ENCODE measurements at places on chromosomes 13 and 19.

GRCh38 chr13:102035969-102036368 is 365.9 kb downstream of the FGF14 start:
- no peak for DNase-seq

DNA sequence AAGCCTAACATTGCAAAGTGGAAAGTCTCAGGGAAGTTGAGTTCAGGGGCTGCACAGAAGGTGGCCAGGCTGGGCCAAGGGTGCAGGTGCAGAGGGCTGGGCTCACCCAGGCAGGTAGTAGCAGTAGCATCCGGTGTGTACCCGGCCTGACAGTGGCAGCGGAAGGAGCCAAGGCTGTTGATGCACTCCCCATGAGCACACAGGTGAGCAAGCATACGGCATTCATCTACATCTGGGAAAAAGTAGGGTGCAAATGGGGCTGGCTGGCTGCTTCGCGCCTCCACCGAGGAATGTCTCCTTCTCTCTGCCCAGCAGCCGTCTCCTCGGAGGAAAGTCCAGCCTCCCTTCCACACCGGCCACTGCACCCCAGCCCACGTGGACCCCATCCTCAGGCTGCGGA is 30.6 kb downstream of the CCL25 start:
- DNase-seq, result no peak

DNA sequence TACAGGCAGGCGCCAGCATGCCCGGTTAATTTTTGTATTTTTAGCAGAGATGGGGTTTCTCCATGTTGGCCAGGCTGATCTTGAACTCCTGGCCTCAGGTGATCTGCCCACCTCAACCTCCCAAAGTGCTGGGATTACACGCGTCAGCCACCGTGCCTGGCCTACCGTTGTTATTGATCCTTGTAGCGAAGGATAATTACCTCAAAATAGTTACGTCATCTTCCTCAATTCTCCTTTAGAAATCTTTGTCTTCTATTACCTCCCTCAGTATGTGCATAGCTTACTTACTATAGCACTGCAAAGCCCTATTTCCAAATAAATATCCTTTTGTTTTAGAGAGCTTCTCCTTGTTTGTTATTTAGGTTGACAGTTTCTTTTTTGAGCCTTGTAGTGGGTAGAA is 9.4 kb upstream of the TLE6 start:
- no peak for DNase-seq

DNA sequence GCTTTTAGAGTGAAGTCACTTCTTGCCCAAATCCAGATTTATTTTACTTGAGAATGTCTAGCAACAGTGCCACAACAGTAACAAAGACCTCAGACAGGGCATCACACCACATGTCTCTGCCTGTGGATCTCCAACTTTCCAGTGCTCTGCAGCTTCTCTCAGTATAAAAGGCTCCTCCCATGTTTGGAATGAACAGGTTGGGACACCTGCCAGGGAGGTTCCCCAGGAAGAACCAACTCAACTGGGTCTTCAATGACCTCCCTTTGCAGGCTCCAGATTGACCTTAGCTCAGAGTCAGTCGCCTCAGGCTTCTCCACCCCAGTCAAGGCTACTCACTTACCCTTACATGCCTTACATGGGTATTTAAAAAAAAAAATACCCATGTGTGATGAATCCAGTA is 3.4 kb downstream of the ZNF823 start:
- DNase-seq, result no peak

DNA sequence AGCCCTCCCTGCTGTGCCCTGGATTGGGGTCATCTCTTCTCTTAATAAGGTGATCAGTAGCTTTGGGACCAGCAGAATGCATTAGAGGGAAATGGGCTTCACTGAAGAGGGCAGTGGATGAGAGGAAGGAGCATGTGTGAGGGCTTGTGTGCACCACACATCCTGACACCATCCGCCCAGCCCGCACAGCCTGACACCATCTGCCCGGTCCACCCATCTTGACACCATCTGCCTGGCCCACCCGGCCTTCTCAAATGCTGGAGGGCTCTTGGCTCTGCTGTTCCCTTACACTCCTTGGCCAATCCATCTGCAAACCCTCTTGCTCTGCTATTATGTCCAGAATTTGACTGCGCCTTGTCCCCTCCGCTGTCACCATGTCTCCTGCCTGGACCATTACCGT is 41.8 kb downstream of the BICRA start:
- no peak for DNase-seq

DNA sequence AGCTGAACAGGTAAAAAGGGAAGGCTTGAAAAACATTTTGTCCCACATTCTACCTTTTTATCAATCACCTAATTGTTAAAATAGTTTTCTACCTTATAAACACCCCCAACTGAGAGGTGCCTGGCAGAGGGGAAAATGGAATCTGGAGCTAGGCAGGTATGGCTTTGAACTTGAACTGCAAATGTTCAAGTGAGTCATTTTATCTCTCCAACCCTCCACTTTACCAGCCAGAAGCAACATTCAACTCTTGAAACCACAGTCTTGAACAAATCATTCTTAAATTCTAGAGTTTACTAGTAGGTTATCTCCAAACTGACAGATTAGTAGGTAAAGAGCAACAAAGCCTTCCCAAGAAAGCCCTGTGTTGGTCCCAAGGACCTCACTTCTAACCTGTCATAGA is 116.9 kb downstream of the ABCC4 start:
- no peak for DNase-seq

DNA sequence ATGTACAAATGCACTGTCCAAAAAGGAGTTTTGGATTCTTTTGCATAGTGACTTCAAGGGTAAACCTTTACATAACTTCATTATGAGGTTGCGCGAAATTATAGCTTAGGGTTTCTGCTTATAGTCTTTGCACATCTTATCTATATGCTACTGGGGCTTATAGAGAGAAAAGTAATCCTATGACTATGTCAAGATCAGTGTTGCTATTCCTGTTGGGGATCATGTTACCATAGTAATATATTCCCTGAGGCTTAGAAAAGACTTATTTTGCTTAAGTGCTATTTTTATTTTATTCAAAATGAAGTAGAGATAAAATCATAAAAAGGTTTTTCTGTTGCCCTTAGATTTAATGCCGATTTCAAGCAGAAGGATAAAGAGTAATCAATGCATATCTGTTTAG is 14.7 kb upstream of the POSTN start:
- no peak for DNase-seq

GRCh38 chr19:11881151-11881800 is 6.3 kb upstream of the ZNF69 start:
- peak; percentile 22 for DNase-seq

DNA sequence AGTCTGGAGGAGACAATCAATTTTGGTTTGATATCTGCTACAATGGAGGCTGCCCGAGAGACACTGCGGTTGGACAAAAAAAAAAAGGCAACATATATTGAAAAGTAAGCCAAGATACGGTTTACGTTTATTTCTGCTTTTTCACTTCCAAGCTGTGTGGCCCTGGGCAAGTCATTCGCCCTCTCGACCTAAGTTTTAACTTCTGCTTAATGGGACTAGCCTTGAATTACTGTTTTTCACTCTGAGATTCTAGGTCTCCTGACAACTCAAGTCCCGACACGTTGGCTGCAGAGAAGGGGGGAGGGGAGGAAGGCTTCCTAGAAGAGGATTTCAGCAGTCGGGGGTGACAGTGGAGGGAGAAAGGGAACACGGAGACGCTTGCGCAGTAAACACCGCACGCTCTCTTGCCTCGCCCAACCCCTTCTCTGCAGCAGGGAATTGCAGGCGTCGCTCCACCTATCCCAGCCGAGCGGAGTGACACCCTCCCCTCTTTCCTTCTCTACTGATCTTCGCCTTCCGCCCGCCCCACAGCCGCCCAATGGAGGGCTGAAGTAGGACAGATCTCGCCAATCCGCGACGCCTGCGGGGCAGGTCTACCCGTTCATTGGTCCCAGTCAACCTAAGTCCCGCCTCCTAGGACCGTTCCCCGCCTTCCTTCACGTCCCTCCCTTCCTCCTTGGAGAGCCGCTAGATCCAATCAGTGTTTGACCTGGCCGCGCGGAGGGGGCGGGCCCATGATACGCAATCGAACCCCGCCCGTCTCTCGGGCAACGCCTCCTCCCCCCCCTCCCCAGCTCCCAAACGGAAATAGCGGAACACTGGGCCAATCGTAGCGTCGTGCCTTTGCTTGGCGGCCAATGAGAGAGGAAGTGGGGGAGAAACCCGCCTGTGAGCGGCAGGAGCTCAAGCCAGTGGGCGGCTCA is 533 bp upstream of the AP2A1 start:
- DNase-seq, result peak; percentile 99

- no peak for DNase-seq
Measured at GRCh38 chr13:30863796-30864195, 42.3 kb upstream of the MEDAG start.

- DNase-seq, result no peak
Measured at GRCh38 chr13:97043302-97043701, 49.0 kb upstream of the OXGR1 start.

DNA sequence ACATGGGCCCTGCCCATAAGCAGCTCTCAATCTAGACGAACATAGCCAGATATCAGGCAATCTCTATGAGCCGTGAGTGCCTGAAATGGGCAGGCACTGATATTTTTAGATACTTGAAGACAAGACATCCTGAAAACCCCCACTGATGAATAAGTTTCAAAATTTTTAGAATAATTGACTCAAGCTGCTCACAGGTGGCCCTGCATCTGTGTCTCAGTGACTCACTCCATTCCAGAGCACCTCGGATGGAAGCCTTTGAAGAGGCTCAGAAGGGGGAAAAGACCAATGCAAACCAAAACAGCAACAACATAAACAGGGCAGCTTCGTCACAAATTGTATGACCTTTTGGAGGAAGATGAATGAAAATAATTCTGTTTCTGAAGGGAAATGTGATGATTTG is 42.8 kb upstream of the SLC46A3 start:
- DNase-seq, result no peak

DNA sequence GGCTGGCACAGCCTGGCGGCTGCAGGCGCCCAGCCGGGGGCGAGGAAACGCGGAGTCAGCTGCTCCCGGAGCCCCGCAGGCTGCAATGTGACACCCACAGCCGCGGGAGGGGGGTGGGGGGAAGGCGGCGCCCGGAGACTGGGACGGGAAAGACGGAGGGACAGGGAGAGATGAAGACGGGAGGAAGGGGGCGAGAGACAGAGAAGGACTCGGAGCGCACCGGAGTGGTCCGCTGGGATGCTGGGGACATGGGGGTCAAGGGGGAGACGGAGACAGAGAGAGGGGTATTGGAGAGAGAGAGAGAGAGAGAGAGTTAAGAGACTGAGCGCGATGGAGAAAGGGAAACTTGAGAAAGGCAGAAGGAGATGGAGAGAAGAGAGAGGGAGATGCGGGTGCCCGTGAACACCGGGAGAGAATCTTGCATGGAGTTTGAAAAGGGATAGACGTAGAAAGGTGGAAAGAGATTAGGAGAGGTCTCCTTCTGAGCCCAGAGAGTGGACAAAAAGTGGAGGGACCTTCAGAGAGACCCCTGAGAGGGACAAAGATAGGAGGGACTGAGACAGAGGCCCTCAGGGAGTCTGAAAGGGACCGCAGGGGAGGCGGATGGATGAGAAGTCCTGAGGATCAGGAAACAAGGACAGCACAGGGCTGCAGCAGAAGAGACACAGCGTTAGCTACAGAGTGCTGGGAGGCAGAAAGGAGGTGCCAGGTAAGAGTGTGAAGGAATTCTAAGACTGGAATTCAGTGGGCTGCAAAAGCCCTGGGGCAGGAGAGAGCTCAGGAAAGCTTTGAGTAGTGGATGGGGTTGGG is 1.0 kb downstream of the SCN1B start:
- DNase-seq, result no peak

- DNase-seq, result no peak
Measured at GRCh38 chr19:23673132-23673531, 13.9 kb downstream of the ZNF675 start.

DNA sequence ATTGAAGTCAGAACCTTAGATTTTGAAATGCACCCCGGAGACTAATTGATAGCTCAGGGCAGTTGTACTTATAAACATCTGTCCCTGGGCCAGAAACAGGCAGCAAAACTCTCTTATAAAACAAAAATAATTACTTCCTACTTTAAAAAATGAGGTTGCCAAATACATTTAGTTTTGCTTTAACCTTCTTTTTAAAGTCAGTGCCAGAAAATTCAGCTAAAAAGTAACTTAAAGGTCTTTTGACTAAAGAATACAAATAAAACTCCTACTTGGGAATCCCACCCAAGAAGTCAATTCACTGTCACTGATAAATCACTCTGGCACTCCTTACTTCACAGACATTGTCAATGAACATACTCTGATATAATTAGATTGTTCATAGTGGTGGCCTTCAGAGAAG is 60.7 kb downstream of the DOCK9 start:
- DNase-seq, result no peak

- no peak for DNase-seq
Measured at GRCh38 chr19:38360839-38361631, 13.3 kb upstream of the PSMD8 start.

GRCh38 chr19:46821512-46822409 is 28.9 kb downstream of the AP2S1 start:
- peak; percentile 36 for DNase-seq

DNA sequence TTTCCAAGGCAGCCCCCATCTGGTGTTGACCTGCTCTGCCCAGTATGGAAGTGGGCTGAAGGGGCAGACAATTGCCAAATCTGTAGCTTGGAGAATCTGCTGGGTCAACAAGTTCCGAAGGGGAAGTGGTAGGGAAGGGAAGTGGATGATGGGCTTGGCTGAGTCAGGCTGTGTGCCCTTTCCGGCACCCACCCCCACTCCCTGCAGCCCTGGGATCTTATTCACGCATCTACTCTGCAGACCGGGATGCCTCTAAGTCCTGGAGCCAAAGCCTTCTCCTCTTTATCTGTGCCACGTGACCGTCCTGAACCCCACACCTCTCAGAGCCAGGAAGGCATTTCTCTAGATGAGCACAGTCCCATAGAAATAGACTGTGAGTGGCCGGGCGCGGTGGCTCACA is 7.5 kb upstream of the C5AR2 start:
- DNase-seq, result no peak

- no peak for DNase-seq
Measured at GRCh38 chr19:8877854-8878705, 45.9 kb downstream of the MBD3L1 start.

DNA sequence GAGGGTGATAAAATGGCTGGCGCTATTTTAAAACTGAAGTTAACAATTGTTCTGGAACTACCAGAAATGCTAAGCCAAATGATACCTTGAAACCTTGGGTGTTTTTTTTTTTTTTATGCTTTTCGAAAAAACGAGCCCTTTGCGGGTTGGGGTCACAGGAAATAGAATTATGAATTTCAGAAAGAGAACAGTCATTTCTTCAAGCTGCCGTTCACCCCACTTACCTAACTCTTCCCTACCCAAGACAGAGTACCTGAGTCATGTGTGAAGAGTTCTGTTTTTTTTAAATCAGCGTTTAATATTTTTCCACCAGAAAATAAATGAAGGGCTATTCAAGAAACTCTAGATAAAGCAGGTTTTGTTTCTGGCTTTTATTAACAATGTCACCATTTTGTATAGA is 35.3 kb downstream of the KLF2 start:
- DNase-seq, result no peak

DNA sequence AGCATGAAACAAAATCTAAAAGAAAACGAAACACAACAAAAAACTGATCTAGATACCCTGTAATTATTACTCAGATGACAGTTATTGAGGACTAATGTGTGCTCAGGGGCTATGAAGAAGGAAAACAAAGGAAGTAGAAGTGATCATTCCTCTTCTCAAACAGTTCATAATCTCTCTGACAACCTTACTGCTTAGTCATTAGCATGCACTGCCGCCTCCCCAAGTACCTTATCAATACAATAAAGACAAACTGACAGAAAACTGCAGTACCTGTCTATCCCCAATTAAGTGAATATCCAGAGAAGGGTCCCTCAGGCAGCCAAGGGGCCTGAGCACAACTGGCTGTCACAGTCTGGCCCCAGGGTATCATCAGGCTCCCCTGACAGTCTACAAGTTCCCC is 22.0 kb upstream of the POU4F1 start:
- DNase-seq, result no peak

GRCh38 chr13:97696921-97697320 is 256.6 kb upstream of the IPO5 start:
- no peak for DNase-seq

Measured in activated T-helper 1 cell treated with Interleukin-2 at 50 U/mL for 16 hours (primary cell).